ENCODE measurements at places on chromosomes 7 and 10.

DNA sequence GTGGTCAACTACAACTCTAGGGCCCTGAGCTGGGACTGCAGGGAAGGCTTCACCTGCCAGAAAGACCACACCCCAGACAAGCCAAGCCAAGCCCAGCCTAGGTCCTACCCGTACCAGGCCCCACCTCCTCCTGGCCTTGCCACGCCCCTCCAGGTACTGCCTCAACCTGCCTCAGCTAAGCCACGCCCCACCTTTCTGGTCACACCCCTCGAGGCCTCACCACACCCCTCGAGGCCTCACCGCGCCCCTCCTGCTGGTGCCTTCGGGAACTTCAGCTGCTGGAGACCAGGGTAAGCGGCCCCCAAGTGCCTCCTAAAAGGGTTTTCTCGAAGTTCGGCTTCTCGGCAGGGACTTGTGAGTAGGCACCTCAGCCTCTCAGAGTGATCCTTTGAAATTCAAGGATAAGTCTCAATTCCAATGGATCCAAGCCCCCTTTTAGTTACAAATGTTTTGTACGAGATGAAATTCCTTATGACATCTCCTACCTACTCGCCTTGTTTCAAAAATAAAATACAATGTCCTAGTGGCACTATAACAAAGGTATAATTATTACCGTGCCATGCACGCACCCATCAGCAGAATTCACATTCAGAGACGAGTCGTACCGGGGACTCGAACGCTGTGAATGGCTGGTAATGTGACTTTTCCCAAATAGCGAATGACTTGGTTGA, 171.2 kb downstream of the ARHGAP21 start:
- no peak for DNase-seq

- DNase-seq = no peak
These were observed 17.5 kb upstream of the C10orf71 start for GRCh38 chr10:49281461-49281860.

DNA sequence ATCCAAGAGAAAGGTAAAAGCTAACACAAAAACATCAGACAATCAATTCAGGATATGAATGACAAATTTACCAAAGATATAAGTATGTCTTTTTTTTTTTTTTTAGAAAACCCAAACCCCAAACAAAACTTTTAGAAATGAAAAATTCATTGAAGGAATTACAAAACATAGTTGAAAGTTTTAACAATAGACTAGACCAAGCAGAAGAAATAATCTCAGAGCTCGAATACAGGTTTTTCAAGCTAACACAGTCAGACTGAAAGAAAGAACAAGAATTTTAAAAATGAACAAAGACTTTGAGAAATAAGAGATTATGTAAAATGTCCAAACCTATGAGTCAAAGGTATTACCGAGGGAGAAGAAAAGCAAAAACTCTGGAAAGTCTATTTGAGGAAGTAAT, 198.3 kb upstream of the SLC26A5 start:
- DNase-seq = no peak

GRCh38 chr10:98217801-98218200, 50.2 kb downstream of the LOXL4 start:
- DNase-seq = no peak

Measured in activated naive CD8-positive, alpha-beta T cell treated with anti-CD3 and anti-CD28 coated beads, Interleukin-2, amount 50 U/mL, for 16 hours (primary cell).